Hematopoietic multipotent progenitor cell treated with erythropoietin and hydrocortisone succinate and interleukin-3 and kit ligand, for 17 days (in vitro differentiated cells): ENCODE measurements at places on chromosomes 7 and 10.

DNA sequence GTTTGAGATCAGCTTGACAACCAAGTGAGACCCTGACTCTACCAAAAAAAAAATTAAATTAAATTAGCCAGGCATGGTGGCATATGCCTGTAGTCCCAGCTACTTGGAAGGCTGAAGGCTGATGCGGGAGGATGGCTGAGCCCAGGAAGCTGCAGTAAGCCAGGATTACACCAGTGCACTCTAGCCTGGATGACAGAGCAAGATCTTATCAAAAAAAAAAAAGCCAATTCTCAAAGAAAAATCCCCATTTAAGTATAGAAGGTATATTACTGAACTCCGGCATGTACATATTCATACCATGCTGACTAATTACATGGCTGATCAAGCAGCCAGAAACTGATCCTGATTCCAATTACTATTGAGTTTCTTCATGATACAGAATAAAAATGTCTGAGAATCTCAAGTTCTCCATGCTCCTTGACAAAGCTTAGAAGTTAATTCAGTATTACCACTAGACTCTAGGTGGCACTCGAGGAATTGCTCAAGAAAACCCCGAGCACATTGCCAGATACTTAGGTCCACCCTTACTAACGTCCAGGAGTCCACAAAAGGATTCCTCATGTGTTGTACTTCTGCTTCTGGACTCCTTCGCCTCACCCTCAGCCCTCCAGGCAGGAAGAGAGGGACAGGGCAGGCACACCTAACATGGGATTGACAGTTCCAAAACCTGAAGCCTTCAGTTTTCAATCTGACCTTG is 148.9 kb downstream of the PARD3 start:
- DNase-seq: no peak

DNA sequence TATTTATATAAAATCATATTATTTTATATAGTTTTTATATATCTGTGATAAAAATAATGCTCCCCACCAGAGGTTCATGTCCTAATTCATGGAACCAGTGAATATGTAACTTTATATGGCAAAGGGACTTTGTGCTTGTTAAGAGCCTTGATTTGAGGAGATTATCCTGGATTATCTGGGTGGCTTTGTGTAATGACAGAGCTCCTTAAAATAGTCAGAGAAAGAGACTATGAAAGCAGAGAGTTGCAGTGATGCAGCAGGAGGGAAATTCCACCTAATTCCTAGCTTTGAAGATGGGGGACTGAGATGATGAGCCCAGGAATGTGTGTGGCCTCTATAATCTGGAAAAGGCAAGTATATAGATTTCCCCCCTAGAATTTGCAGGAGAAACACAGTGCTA is 1034.2 kb upstream of the C7orf33 start:
- DNase-seq: no peak

DNA sequence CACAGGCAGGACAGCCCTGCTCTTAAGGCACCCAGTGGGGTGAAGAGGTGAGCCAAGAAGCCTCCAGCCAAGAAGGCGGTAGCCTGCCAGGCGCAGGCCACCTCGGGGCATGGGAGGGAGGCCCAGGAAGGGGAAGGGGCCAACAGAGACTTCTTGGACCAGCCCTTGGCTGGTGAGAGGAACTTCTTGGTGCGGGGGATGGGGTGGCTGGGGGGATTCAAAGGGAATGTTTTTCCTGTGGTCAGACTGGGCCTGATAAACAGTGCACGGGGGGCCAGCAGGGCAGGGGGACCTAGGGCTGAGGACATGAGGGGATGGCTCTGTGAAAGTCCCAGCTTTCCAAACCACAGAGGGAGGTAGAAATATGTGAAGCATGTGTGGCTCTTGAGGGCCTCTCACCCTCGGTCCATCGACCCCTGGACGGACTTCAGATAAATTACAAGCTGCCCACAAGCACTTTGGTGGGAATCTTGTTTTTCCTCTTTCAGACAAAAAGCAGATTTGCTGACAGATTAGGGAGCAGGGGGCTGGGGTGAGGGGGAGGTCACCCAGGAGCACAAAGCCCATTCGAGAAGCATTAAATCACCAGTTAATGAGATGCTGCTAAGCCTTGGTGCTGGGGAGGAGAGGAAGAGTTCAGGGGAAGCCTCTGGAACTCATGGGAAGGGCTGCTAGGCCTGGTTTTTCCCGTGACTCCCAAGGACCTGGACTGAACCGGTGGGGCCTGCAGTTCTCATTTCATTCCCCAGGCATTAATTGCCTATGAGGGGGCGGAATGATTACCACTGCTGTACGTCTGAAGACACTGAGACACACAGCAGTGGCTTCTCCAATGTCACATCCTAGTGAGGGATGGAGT is 11.3 kb downstream of the CRYGN start:
- no peak for DNase-seq

DNA sequence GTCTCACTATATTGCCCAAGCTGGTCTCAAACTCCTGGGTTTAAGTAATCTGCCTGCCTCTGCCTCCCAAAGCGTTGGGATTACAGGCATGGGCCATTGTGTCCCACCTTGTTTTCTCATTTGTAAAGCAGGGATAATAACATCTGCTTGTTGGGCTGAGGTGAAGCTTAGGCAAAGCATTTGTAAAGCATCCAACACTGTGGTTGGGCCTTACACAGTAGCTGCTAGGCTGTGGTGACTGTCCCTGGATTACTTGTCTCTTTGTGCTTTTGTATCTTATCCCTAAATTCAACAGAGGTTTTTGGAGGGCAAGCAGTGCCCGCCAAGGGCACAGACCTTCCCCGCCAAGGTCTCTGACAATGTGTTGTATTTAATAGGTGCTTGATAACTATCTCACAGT is 14.3 kb downstream of the HKDC1 start:
- DNase-seq: no peak

DNA sequence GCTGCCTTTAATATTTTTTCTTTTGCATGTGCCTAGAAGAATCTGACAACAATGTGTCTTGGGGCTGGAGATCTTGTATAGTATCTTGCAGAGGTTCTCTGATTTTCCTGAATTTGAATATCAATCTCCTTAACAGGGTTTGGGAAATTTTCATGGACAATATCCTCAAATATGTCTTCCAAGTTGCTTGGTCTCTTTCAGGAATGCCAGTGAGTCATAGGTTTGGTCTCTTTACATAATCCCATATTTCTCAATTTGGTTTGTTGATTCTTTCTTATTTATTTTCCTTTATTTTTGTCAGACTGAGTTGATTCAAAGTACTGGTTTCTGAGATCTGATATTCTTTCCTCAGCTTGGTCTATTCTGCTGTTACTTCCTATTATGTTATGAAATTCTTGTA is 208.7 kb upstream of the GLI3 start:
- DNase-seq: no peak

- DNase-seq: no peak
Observed at GRCh38 chr7:36149694-36150452, 3.2 kb upstream of the EEPD1 start.

DNA sequence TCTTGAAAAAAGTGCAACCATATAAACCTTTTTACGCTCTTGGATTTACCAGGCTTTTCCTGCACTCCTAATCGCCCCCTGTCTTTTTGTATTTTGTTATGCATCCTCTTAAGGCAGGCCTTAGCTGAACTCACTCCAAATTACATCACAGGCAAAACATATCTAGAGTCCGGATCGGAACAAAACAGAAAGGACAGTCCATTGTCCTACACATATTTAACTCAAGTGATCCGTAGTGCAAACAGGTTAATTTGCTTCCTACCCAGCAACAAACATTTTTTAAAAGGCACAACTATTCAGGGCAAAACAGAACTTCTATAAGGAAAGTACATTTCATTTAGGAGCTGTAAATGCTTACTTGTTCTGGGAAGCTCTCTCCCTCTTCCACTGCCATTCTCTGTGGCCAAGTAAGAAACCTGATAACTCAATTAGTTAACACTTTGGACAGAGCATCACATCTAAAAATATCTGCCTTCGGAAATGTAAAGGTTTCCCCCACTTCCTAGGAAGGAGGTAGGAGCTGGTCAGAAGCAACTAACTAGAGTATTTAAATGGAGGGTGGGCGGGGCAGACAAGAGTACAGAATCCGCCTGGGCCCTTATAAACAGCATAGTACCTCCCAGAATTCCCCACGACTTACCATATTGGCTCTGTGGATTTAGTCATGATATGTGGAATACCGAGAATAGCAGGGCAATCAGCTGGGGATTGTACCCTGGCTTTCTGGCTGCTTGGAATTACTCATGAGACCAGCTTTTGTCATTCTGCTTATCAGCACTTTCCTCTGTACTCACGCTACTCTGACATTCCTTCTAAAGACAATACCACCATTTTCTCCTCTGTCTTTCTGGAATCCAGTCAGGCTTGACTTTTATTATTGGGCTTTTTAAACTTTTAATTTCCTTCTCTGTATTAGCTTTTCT is 89.5 kb downstream of the ANK3 start:
- no peak for DNase-seq

DNA sequence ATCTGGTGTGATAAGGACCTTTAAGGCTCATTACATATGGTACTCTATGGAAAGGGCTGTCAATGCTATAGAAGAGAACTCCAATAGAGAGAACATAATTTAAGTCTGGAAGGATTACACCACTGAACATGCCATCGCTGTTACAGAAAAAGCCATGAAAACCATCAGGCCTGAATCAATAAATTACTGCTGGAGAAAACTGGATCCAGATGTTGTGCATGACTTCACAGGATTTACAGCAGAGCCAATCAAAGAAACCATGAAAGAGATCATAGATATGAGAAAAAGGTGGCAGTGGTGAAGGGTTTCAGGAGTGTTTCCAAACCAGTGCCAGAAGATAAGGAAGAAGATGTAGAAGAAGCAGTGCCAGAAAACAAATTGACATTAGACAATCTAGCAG is 18.9 kb upstream of the GPR22 start:
- no peak for DNase-seq

DNA sequence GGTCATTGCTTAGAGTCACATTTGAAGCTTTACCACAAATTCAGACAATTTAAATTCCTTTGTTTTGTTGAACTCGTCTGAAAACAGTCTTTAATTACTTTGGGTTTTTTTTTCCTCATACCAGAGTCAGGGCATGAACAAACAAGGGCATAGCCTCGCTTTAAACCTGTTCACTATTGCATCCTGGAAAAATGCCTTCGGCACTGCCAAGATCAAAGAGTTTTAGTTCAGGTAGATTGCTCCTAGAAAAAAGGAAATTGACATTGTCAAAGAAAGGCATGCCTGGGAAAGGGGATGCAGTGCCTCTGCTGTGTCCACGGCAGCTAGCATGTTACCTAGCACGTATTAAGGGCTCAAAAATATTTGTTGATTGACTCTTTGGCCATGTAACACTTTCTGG is 235.1 kb downstream of the ARHGAP21 start:
- DNase-seq: no peak

- DNase-seq: no peak
Observed at GRCh38 chr10:75717126-75717916, 285.9 kb downstream of the LRMDA start.

DNA sequence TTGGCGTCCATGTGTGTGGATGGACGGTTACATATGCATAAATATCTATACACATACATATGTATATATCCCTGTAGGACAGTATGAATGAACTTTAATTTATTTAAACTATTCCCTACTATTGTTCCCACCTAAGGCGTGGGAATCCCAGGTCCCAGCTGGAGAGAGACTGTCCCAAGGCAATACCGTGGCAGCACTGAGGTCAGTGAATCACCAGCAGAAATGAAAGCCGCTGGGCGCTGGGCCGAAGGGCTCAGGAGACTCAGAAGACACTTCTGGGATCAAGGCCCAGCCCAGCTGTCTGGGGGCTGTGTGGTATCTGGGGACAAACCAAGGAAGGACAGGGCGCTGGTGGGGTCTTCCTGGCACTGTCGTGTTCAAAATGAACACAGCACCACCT is 49.6 kb upstream of the MYL10 start:
- no peak for DNase-seq

GRCh38 chr7:9890092-9890491 is 1083.6 kb upstream of the PHF14 start:
- no peak for DNase-seq

DNA sequence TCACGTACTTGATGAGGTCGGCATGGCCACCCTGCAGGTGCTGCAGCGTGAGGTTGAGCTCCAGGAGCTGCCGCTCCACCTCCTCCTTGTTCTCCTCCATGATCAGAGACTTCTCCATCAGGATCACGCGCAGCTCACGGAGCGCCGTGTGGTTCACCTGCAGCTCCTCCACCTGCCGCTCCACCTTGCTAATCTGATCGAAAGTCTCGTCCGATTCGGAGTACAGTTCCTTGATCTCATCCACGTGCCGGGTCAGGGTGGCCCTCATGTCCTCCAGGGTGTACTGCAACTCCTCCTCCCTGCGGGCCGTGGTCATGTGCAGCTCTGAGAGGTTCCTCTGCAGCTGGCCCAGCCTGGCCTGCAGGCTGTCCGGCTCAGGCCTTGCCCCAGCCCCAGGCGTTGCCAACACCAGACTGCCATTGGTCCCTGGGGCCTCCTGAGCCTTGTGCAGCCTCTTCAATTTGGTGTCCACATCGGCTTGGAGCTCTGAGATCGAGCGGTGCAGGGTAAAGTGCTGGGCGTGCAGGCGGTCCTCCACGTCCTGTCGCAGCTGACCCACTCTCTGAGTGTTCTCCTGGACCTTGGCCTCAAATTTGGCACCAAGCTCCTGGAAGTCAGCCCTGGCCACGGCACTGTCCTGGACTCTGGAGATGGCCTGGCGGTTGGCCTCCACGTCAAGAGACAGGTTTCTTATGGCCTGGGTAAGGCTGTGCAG is 13.9 kb downstream of the MMRN2 start:
- no peak for DNase-seq

GRCh38 chr7:26616235-26616634 is 248.2 kb downstream of the SKAP2 start:
- DNase-seq: no peak

- DNase-seq: no peak
Observed at GRCh38 chr10:60388116-60388625, 1.5 kb downstream of the ANK3 start.

GRCh38 chr7:17446340-17446739 is 147.9 kb downstream of the AHR start:
- no peak for DNase-seq

- DNase-seq: no peak
Observed at GRCh38 chr10:102268375-102268888, 23.1 kb downstream of the GBF1 start.

DNA sequence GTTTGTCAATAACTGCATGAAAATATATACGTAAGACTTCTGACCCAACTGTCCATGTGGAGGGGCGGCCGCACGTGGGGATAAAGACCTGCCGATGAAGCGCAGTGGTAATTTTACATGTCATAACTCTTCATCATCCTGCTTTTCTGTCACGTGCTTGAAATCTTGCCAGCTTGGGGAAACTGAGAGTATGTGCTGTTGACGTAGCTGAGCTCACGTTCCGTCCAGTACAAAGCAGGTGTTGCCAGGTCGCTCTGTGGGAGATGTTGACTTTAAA is 105.1 kb downstream of the INPP5A start:
- DNase-seq: no peak
